ENCODE measurements at places on chromosomes 12 and 14.

- DNase-seq: no peak
These were observed 140.2 kb downstream of the NUAK1 start for GRCh38 chr12:105998561-105998960.

GRCh38 chr12:83796531-83796930, 1109.8 kb downstream of the TMTC2 start:
- DNase-seq: no peak

DNA sequence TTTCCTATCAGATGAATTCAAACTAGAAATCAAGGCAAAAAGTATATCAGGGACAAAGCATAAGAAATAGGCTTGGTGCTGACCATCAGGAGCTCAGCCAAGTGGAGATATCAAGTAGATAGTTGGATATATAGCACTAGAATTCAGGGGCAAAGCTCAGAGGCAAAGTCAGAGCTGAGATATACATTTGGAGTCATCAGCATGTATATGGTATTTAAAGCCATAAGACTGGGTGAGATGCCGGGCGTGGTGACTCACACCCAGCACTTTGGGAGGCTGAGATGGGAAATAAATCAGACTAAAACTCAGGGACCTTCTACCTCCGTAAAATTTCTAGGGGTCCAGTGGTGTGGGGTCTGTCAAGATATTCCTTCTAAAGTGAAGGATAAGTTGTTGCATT, 38.9 kb upstream of the LIMA1 start:
- DNase-seq: no peak

DNA sequence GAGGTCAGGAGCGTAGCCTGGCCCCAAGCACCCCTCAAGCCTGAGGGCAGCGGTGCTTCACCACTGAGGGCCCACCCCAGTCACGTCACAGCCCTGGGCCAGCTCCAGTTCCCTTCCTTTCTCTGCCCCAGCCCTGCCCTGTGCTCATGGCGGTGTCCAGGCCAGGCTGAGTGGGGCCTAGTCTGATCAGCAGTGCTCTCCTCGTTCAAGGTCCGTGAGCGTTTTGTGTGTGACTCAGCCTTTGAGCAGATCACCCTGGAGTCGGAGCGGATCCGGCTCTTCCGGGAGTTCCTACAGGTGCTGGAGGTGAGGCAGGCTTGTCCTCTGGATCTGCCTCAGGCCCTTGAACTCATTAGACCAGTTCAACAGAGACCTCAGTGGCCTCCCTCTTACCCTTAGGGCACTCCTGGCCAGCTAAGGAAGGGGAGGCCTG, 19.0 kb downstream of the PRPF40B start:
- DNase-seq: no peak

- DNase-seq: no peak
These were observed 29.6 kb upstream of the NTF3 start for GRCh38 chr12:5402009-5402935.

DNA sequence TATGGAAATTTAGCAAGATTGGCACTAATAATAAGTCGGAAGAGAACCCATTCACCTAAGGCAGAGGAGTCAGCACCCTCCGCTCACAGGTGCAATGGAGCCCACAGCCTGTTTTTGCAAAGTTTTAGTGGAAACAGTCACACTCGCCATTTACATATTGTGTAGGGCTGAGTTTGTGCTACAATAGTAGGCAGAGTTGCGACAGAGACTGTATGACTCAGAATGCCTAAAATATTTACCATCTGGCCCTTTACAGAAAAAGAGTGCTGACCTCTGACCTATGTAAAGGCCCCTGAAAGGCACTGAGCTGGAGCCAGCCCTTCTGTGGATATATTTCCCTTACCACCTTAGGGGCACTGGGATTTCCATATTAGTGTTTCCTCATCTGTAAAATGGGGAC, 79.0 kb downstream of the PRIMA1 start:
- DNase-seq: no peak

DNA sequence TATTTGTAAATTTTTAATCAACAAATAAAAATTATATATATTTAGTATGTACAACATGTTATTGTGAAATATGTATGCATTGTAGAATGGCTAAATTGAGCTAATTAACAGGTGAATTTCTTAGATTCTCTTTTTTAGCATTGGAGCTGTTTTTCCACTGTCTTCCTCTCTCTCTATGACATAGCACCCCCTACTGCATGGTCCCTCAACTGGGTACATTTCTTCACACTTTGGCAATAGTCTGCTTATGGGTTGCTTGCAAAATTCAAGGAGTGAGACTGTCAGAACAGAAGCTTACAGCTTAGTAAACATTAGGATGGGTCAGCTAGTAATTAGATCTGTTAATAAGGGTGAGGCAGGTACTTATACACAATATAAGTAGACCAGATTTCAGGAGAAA, 658.5 kb upstream of the MGAT4C start:
- DNase-seq: no peak

DNA sequence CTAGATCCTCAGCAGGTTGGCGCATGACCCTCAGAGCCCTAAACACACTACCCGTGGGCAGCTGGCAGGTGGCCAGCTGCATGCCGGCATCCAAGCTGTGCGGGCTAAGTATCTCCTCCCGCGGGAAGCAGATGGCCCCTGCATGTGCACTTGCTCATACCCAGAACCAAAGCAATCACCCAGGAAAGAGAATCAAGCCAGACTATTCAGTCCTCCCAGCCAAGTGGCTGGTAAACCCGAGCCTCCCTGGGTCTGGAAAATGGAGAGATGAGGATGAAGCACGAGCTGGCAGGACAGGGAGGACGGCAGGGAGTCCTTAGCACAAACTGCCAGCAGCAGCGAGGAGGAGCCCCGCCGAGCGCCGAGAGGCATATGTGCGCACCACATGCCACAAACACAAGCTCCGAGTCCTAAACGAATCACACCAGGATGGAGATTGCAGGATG, 139.7 kb downstream of the RIMBP2 start:
- DNase-seq: no peak

GRCh38 chr14:53020193-53020932, 69.5 kb upstream of the FERMT2 start:
- DNase-seq: no peak

GRCh38 chr12:62335796-62336195, 75.6 kb downstream of the USP15 start:
- no peak for DNase-seq

Measured in lower lobe of right lung (tissue), 2 donors.